Activated CD4-positive, alpha-beta T cell treated with anti-CD3 and anti-CD28 coated beads for 48 hours (primary cell): ENCODE measurements at places on chromosomes 5 and 9.
A peak's percentile ranks its signal among the peaks of the same experiment; 100 is the strongest.

- peak; percentile 90 for DNase-seq
These were observed at the start of gene WDR41 for GRCh38 chr5:77491783-77492652. Gene WDR41, minus strand, starts transcription at chr5:77492316. Its CDS starts 96 bp downstream, at chr5:77492220.

DNA sequence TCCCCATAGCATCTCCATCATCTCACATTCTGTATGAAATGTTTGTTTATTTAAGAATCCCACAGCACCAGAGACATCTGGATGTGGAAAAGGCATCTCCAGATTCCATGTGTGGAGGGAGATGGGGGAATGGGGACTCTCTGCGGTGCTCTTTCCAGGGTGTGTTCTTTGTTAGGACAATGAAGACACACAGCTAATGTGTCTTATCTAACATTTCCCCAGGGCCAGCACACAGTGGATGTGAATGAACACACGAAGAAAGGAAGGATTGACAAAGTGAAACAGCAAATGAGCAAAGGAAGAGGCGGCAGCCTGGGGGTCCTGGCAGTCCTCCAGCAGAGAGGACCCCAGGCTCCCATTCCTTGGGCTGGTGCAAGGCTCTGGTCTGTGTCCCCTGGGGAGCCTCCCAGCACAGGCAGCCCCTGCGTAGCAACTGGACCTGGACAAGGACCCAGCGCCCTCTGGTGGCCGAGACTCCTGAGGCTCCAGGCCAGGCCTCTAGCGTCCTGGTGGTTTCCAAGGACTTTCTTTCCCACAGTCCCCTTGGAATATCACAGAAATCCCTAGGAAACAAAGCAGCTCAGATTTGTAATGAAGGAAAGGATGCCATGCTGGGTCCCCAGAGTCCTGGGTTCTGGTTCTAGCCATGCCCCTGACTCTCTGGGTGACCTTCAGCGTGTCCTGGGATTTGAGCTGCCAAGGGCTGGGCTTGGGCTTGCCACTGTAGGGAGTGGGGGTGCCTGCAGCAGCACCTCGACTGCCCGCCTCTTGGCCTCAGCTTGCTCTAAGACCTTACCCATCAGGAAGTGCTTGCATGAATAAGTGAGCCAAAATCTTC is 3.5 kb upstream of the PDLIM7 start:
- DNase-seq = peak; percentile 90

- DNase-seq = no peak
These were observed 160.4 kb upstream of the CDH12 start for GRCh38 chr5:23013395-23013998.

DNA sequence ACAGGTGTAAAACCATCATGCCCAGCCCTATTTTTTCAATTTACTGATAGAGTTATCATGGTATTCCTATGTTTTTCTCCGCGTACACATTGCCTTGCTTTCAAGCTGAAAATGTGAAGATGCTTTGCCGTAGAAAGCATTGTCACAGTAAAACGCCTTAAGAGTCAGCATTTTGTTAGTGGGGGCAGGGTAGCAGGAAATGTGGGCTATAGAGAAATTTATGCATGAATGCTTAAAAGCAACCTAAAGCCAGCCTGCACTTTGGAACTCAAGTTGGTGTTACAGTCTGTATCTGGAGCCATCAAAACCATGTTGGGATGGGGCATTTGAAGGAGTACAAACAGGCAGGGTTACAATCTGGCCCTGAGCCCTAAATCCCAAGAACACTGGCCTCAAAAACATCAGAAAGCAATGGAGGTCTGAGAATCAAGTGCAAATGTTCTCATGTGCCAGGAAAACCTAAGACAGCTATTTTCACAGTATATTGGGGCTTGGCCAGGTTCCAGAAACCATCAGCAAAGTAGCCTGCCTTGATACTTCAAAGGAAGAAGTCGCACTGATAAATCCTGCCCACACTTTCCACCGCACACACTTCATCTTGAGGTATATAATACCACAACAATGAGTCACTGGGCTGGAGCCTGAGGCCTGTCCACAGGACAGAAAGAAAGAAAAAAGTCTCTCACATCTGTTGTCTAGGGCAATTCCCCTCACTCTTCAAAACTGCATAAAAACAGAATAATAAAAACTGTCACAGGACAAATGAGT is 313.8 kb downstream of the ENC1 start:
- peak; percentile 80 for DNase-seq

GRCh38 chr9:5587024-5587423 is 41.9 kb upstream of the RIC1 start:
- peak; percentile 72 for DNase-seq
